Stimulated activated CD8-positive, alpha-beta memory T cell treated with anti-CD3 and anti-CD28 coated beads, Interleukin-4, amount 100 ng/mL, for 4 hours (primary cell): ENCODE measurements at places on chromosomes 3 and 15.

GRCh38 chr15:95610945-95611344, 719.6 kb upstream of the NR2F2 start:
- no peak for DNase-seq

GRCh38 chr3:13564751-13565560, 16.0 kb downstream of the FBLN2 start:
- DNase-seq: no peak

GRCh38 chr3:194720048-194720447, 34.4 kb downstream of the FAM43A start:
- no peak for DNase-seq

GRCh38 chr3:28386049-28386448, 37.4 kb upstream of the AZI2 start:
- DNase-seq: no peak

- no peak for DNase-seq
Measured at GRCh38 chr3:73471986-73472787, 152.6 kb downstream of the PDZRN3 start.

GRCh38 chr3:143793971-143794370, 54.3 kb downstream of the SLC9A9 start:
- DNase-seq: no peak

DNA sequence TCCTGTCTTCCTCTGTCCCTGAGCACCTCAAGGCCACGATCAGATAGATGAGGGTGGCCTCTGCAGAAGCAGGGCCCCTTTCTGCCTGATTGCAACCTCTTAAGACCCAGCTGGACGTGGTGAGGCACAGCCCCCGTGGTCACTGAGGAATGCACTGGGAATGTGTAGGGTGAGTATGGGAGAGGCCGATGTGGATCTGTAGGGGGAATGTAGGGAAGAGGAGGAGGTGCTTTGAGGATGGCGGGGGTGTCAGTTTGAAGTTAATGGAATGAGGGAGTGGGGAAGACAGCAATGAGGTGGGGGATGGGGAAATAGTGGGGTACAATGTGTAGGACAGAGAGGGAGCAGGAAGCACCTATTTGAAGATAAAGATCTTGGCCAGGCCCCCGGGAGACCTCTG, 785 bp upstream of the IQCF5 start:
- DNase-seq: no peak
